Thymus (tissue), 14 donors: ENCODE measurements at places on chromosomes 1 and 21. TPM values are rescaled to one million over a fixed set of nuclear protein-coding genes. Genes with fewer than 3 reads are reported as not detected.

DNA sequence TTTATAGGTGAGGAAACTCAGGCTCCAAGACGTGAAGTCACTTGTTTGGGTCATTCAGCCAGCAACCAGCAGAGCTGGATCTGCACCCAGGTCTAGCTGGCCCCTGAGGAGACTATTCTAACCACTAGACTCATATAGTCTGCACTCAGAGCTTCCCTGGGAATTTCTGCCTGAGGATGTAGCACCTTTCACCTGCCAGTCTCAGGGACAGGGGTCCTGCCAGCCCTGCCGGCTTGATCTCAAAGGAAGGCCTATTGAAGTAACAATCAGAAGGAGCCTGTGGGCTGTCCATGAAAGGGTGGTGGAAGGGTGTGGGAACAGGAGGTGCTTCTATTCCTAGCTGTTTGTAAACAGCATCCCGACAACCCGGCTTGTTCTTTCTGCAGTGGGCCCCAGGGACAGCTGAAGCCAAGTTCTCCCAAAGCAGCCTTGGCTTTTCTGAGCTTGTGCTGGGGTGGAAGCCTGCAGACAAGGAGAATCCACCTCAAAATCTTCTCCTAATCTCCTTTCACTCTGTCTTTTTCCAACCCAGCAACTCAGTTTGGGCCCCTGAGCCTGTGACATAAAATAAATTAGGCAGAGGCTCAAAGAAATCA lies 7.8 kb downstream of the LMOD1 start:
- H3K4me3 ChIP-seq: no peak overlapping the region
- no peaks in the 10 kb centered on the region for H3K36me3 ChIP-seq
- no peak for DNase-seq
- H3K4me1 ChIP-seq: no peaks in the 10 kb centered on the region

Gene RCC2
- total RNA-seq: 56.8 TPM

Gene USP21
- 10.0 TPM for total RNA-seq

GRCh38 chr1:6827079-6827478 lies 41.8 kb downstream of the CAMTA1 start:
- H3K36me3 ChIP-seq: peaks cover 3% of the 10 kb centered on the region
- H3K4me3 ChIP-seq: no peak overlapping the region
- no peak overlapping the region for H3K27ac ChIP-seq
- no peaks in the 10 kb centered on the region for H3K4me1 ChIP-seq
- no peaks in the 10 kb centered on the region for H3K27me3 ChIP-seq
- DNase-seq: no peak

- H3K4me1 ChIP-seq: no peaks in the 10 kb centered on the region
- peaks cover 3% of the 10 kb centered on the region for H3K27me3 ChIP-seq
- no peaks in the 10 kb centered on the region for H3K36me3 ChIP-seq
- no peak for DNase-seq
Observed at GRCh38 chr1:90821152-90821787, 104.2 kb upstream of the BARHL2 start.

DNA sequence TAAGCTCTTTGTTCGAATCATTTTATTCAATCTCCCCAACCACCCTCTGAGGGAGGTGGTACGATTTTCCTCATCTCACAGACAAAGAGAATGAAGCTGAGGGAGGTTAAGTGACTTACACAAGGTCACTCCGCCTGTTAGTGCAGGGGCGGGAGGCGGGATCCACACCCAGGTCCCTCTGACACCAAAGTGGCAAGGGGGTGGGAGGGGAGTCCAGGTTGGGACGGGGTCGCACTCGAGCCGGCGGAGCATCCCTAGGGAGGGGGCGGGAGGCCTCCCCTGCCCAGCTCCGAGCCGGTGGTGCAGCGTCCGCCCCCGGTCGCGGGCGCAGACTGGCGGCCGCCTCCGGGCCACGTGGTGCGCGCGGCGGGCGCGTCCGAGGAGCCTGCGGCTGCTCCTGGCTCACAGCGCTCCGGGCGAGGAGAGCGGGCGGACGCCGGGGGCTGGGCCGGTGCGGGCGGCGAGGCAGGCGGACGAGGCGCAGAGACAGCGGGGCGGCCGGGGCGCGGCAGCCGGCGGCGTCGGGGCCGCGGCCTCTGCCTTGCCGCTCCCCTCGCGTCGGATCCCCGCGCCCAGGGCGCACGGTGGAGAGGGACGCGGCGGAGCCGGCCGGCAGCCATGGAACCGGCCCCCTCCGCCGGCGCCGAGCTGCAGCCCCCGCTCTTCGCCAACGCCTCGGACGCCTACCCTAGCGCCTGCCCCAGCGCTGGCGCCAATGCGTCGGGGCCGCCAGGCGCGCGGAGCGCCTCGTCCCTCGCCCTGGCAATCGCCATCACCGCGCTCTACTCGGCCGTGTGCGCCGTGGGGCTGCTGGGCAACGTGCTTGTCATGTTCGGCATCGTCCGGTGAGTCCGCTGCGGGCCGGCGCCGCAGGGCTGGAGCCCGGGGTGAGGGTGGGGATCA lies at the start of gene OPRD1:
OPRD1 (plus strand) TSS at position 405 of the 903 bp plus-strand sequence; CDS start at position 619, 214 bp downstream.
- no peak within 1 kb of the TSS for H3K4me3 ChIP-seq
- H3K27ac ChIP-seq: no peak within 1 kb of the TSS
- peaks cover 79% of the 10 kb centered on the region for H3K27me3 ChIP-seq

DNA sequence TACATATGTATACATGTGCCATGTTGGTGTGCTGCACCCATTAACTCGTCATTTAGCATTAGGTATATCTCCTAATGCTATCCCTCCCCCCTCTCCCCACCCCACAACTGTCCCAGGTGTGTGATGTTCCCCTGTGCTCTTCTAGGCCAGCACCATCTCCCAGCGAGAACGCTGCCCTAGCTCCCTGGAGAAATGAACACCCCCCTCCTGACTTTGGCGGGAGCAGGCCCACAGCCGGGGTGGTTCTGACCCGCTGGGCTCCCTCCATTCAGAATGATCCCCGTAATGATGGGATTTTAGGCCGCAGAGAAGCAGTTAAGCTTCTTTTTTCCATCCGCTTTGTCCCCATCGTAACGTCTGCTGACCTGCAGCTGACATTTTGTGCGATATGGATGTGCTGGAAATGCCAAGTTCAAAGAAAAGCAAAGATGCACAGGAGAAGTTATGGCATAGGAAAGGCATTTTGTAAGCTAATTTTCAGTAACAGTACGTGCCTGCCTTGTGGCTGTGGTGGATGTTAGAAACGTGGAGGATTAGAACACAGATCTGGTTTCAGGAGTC lies 39.3 kb downstream of the ELK4 start:
- DNase-seq: no peak
- H3K36me3 ChIP-seq: peaks cover 5% of the 10 kb centered on the region
- no peak overlapping the region for H3K4me3 ChIP-seq
- peak overlapping the region; percentile 65 for H3K27ac ChIP-seq
- H3K4me1 ChIP-seq: peaks cover 10% of the 10 kb centered on the region

Gene BRINP3
- 0.47 TPM for total RNA-seq

DNA sequence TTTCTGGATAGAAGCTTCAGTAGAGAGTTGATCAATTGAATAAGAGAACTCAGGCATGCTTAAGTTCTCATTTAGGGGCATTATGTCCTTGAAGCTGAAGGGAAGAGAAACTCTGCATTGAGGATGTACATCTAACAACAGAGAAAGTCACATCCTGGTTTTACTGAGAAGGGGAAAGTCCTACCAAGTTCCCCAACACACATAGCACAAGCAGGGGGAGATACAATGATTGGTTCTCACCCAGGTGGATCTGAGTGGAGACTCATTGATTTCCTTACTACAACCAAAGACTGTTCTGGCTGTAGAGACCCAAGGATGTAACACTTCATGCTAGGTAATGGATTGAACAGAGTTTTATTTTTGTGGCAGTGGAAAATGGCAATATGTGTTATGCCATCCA lies 1.0 kb upstream of the KRTAP20-1 start:
- H3K27me3 ChIP-seq: no peaks in the 10 kb centered on the region
- H3K4me3 ChIP-seq: no peak overlapping the region
- H3K4me1 ChIP-seq: no peaks in the 10 kb centered on the region

- H3K27ac ChIP-seq: no peak overlapping the region
- no peaks in the 10 kb centered on the region for H3K27me3 ChIP-seq
- no peaks in the 10 kb centered on the region for H3K4me1 ChIP-seq
- no peaks in the 10 kb centered on the region for H3K36me3 ChIP-seq
- H3K4me3 ChIP-seq: no peak overlapping the region
Observed at GRCh38 chr21:40054403-40054802, 187.2 kb downstream of the PCP4 start.

- H3K4me1 ChIP-seq: peaks cover 52% of the 10 kb centered on the region
- no peak overlapping the region for H3K27ac ChIP-seq
- H3K27me3 ChIP-seq: no peaks in the 10 kb centered on the region
- no peak overlapping the region for H3K4me3 ChIP-seq
- peaks cover 10% of the 10 kb centered on the region for H3K36me3 ChIP-seq
- no peak for DNase-seq
Observed at GRCh38 chr21:45800339-45801080, 157.0 kb downstream of the PCBP3 start.

Gene ICOSLG
- 1.1 TPM for total RNA-seq

- H3K4me1 ChIP-seq: peaks cover 18% of the 10 kb centered on the region
- H3K4me3 ChIP-seq: no peak overlapping the region
- no peak overlapping the region for H3K27ac ChIP-seq
- DNase-seq: no peak
- H3K36me3 ChIP-seq: no peaks in the 10 kb centered on the region
- no peaks in the 10 kb centered on the region for H3K27me3 ChIP-seq
Observed at GRCh38 chr1:206062464-206062863, 9.5 kb downstream of the RHEX start.

Gene CREG1
- total RNA-seq: 61.3 TPM

Gene LRRC40
- 22.2 TPM for total RNA-seq

GRCh38 chr1:29047142-29047541 lies 76.6 kb downstream of the TMEM200B start:
- no peak for DNase-seq
- no peaks in the 10 kb centered on the region for H3K4me1 ChIP-seq
- H3K27ac ChIP-seq: no peak overlapping the region

DNA sequence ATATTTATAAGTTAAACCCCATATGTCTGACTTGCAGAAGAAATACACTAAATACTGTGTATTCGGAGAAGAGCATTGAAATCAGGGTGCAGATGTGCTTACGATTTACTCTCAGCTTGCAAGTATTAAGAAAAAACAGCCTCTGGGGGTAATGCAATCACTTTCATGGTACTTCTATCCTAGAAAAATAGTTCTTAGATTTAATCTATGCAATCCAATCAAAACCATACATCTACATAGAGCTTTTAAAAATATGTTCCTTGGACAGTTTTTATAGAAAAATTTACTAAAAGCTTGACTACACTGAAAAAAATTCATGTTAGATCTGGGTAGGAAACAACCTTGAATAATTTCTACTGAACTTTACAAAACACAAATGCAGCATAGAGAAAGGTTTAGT lies 890.3 kb upstream of the ADGRL2 start:
- no peak overlapping the region for H3K4me3 ChIP-seq
- no peaks in the 10 kb centered on the region for H3K36me3 ChIP-seq
- no peak overlapping the region for H3K27ac ChIP-seq
- no peaks in the 10 kb centered on the region for H3K4me1 ChIP-seq
- no peak for DNase-seq

Gene ACTA1
- 1.5 TPM for total RNA-seq

GRCh38 chr1:180456191-180456590 lies 46.2 kb downstream of the ACBD6 start:
- no peaks in the 10 kb centered on the region for H3K27me3 ChIP-seq
- no peak overlapping the region for H3K27ac ChIP-seq
- no peak for DNase-seq
- no peaks in the 10 kb centered on the region for H3K36me3 ChIP-seq
- H3K4me1 ChIP-seq: no peaks in the 10 kb centered on the region

GRCh38 chr21:39184050-39184980 lies 1.1 kb upstream of the PSMG1 start:
- H3K4me1 ChIP-seq: peaks cover 3% of the 10 kb centered on the region
- peak overlapping the region; percentile 91 for H3K27ac ChIP-seq
- no peaks in the 10 kb centered on the region for H3K36me3 ChIP-seq
- H3K27me3 ChIP-seq: no peaks in the 10 kb centered on the region
- peak overlapping the region; percentile 75 for H3K4me3 ChIP-seq

- no peak overlapping the region for H3K27ac ChIP-seq
- H3K36me3 ChIP-seq: peaks cover 4% of the 10 kb centered on the region
- H3K4me1 ChIP-seq: no peaks in the 10 kb centered on the region
- DNase-seq: no peak
- no peaks in the 10 kb centered on the region for H3K27me3 ChIP-seq
Observed at GRCh38 chr1:55196433-55197035, 18.6 kb downstream of the USP24 start.

DNA sequence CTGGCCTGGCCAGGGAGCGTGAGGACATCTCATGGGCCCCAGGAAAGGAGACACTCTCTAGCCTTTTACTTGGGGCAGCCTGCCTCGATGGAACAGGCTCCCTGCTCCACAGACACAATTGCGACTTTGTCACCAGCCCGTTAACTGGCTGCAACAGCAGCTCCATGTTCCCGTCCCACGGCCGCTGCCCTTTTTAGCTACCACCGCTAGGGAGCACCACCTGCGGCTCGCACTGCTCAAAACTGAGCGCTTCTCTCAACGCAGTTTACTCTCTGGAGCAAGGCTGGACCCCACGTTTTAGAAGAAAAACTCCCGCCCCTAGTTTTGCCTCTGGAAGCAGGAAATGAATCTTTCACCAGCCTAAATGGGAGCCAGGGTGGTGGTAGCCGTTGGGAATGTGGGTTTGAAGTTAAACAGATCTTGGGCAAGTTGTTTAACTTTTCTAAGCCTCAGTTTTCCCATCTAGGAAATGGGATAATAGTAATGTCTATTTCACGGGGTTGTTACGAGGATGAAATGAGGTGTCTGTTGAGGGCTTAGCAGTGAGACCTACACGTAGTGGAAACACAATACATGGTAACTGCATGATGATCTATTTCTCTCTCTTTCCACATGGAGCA lies 3.5 kb upstream of the LRRC38 start:
- no peak overlapping the region for H3K27ac ChIP-seq
- H3K27me3 ChIP-seq: peaks cover 60% of the 10 kb centered on the region
- H3K4me3 ChIP-seq: no peak overlapping the region
- H3K4me1 ChIP-seq: peaks cover 14% of the 10 kb centered on the region
- DNase-seq: no peak

DNA sequence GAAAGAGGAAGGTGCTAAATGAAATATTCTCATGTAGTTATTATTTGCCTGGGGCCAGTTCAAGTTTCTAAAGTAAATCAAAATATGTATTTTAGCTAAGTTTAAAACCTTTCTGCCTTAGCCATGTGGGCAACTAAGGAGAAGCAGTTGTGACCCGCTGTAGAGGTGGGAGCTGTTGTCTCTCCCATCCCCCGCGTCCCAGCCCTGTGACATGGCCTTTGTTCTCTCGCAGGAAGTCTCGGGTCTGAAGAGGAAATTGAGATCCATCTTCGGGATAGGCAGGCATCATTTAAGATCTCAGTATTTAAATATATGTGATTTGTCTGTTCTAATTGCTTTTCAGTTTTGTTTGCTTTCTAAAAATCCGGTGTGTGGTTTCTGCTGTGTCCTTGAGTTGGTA lies 121.5 kb downstream of the CAMTA1 start:
- no peak overlapping the region for H3K27ac ChIP-seq
- H3K4me3 ChIP-seq: no peak overlapping the region
- DNase-seq: peak; percentile 33
- H3K4me1 ChIP-seq: peaks cover 10% of the 10 kb centered on the region

DNA sequence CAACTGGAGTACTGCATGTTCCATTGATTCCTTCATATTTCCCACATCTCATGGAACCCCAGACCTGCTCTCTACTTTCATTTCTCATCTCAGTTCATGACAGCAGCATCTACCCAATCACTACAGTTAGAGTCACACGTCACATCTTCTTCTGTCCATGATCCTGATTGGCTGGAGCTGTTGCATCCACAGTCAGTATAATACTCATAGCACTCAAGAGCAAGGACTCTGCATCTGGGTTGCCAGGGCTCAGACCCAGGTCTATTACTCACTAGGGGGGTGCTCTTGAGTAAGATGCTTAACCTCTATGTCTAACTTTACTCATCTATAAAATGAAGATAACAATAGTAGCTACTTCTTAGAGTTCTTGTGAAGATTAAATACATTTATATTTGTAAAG lies 4.4 kb upstream of the XPR1 start:
- no peak for DNase-seq
- no peaks in the 10 kb centered on the region for H3K27me3 ChIP-seq
- no peaks in the 10 kb centered on the region for H3K36me3 ChIP-seq
- no peak overlapping the region for H3K27ac ChIP-seq
- H3K4me3 ChIP-seq: no peak overlapping the region
